Central memory CD4-positive, alpha-beta T cell (primary cell): ENCODE measurements at places on chromosomes 16 and 17.

DNA sequence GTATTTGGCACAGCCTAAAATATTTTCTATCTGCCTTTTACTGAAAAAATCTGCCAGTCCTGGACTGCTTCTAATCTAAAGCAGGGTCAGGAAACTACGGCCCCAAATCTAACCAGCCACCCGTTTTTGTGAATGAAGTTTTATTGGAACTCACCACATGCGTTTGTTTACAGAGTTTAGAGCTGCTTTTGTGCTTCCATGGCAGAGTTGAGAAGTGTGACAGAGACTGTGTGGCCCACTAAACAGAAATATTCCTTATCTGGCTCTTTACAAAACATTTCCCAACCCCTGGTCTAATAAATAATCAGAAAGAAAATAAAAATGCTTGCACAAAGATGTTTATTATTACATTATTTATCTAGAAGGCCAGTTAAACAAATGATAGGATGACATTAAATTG lies 110.2 kb downstream of the COPRS start:
- DNase-seq = no peak

GRCh38 chr17:64491034-64491860 lies 5.6 kb downstream of the POLG2 start:
- peak; percentile 32 for DNase-seq

GRCh38 chr17:56395787-56396186 lies 197.7 kb upstream of the NOG start:
- no peak for DNase-seq

- no peak for DNase-seq
Observed at GRCh38 chr16:85401370-85401916, 211.7 kb upstream of the GSE1 start.

DNA sequence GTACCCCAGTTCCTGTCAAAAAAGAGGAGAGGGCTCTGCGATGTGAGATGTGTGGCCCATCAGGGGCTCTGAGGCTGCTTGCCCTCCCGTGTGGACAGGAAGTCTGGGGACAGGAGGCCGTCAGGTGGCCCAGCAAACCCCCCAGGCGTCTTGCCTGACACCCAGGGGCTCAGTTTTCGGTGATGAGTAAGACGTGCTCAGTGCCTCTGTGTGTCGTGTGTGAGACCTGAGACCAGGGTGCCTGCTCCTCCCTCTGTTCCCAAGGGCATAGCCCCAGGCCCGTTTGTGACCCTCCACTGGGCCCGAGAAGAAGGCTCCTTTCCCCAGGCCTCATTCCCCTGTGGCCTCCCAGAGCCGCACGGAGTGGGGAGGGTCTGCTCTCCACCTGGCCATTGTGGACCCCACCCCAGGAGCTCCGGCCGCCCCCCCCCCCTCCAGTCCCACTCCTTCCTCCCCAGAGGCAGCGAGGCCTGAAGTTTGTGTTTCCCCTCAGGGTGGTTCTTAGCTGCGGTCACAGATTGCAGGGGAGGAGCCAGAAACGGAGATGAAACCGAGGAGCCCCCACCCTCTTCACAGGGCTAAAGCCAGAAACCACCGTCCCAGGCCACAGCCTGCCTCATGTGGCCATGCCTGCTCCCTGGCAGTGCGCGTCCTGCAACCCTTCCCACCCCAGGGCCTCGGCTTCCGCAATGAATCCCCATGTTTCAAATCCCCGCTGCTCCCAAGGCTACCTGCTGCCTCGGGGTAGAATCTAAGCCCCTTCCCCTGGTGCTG lies 4.9 kb upstream of the ACTG1 start:
- DNase-seq = no peak

GRCh38 chr17:28745786-28746411 lies 2.1 kb downstream of the TRAF4 start:
- no peak for DNase-seq

- peak; percentile 47 for DNase-seq
Observed at GRCh38 chr17:17141860-17142552, 64.1 kb downstream of the PLD6 start.

DNA sequence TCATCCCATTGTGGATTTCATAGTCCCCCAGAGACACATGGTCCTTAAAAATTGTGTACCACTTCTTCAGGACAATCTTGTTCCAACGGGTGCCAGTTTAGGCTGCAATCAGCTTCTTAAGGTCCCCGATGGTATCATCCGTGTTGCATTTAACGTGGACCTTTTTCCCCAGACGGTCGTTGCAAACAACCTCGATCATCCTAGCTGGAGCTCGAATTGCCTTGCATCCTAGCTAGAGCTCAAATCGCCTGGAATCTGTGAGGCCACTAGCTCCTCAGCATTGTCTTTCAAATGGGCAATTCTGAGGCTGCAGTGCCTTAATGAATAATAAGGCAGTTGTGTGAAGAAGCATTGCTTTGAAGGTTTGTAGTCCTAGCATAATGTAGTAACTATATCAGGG lies 37.7 kb upstream of the RHBDL3 start:
- no peak for DNase-seq

GRCh38 chr16:79018650-79019429 lies 581.7 kb downstream of the MAF start:
- DNase-seq = no peak
